ENCODE measurements at places on chromosomes 11 and 22. TPM values are rescaled to one million over a fixed set of nuclear protein-coding genes. Genes with fewer than 3 reads are reported as not detected.

The DMC1 gene
- total RNA-seq = 5.4 TPM

The ANO1 gene
- 1.4 TPM for total RNA-seq

The PATL1 gene
- 50.8 TPM for total RNA-seq

The CLCF1 gene
- 50.6 TPM for total RNA-seq

The RABL2B gene
- total RNA-seq = 18.2 TPM

The OVCH2 gene
- total RNA-seq = not detected
